ENCODE measurements at places on chromosomes 11 and 22. TPM values are rescaled to one million over a fixed set of nuclear protein-coding genes. Genes with fewer than 3 reads are reported as not detected.

- no peak for DNase-seq
Observed at GRCh38 chr11:132258875-132259274, 888.5 kb downstream of the NTM start.

DNA sequence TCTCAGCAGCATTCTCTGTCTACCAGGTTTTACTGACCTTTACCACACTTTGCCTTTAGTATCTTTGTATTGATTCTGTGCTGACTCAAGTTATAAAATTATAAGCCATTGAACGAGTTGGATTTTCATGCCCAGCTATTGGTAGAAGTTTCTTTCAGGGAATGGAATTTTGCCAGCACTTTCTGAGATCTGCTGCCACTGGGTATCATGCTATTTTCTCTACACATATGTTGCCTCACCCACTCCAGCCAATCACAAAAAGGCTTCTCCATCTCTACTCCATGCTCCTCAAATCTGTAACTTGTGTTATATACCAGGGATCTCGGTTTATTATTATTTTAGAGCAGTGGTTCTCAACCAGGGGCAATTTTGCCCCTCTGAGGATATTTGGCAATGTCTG, 25.2 kb downstream of the C11orf96 start:
- DNase-seq = no peak

MMP27 gene
- not detected for total RNA-seq

GRCh38 chr11:13552784-13553183, 57.0 kb upstream of the PTH start:
- DNase-seq = no peak

DNA sequence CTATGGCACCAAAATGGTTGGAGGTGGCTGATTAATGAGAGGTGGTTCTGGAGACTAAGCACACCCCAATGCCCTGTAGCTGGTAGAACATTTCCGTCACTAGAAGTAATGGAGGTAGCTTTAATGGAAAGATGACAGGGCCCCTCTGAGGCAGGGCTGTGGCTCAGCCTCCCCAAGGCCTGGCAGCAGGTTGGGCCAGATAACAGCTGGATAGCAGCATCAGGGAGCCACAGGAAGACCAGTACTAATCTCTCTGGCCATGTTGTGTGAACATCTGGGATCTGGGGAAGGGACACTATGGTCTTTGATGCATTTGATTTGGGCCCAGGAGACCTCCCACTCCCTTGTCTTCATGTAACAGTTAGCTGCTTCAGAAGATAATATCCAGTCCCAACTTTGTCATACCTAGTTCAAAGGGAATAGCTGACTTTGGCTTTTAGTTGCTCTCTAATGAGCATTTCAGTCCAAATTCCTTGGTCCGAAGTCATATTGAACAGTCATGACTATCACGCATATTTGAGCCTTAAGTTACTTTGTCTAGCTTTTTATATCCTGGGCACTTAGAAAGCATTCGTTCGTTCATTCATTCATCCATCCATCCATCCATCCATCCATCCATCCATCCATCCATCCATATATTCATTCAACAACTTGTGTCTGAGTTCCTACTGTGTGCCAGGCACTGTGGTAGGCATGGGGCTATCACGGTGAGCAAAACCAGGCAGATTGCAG, 53.0 kb upstream of the LMO2 start:
- no peak for DNase-seq

DNA sequence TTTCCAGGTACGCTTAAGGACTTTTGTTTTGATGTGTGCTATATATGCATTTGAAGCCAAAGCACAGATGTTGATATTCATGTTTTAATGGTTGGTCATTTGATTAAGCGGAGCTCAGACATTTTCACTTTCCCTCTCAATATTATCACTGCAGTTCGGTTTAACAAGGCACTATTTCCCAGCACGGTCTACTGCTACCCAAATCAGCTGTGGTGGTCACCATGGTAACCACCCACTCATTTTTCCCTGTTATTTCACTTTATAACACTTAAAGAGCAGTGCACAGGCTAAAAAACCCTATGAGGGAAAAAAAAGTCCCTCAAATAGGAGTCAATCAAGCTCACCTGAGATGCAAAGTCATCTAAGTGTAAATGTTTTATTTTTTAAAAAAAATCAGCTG, 439.6 kb upstream of the CCDC90B start:
- peak; percentile 17 for DNase-seq

- DNase-seq = no peak
Observed at GRCh38 chr11:123537726-123538125, 107.7 kb downstream of the GRAMD1B start.

HIPK3 gene
- 20.5 TPM for total RNA-seq

MFRP gene
- 0.03 TPM for total RNA-seq

ARRB1 gene
- total RNA-seq = 11.1 TPM

POU2AF2 gene
- total RNA-seq = not detected

GRCh38 chr11:80967649-80968048, 1526.8 kb upstream of the TENM4 start:
- DNase-seq = no peak
